ENCODE measurements at places on chromosomes 13 and 19.
A peak's percentile ranks its signal among the peaks of the same experiment; 100 is the strongest.

DNA sequence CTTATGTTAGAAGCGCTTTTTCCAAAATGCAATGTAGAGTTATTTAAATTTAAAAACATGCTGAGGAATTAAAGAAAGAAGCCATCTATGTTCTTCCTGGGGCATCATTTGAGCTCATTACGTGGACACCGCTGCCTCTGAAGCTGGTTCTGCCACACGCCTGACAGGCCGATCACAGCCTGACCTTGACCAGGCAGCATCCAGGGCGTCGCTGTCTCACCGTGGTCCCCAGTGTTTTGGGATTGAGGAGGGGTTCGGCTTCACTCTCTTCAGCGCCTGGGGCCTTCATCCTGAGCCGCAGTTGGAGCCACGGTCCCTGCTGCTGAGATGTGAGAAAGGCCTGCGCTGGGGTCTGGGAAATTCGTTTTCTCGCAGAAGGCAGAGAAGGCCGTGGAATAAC lies 64.0 kb downstream of the ATP11A start:
- DNase-seq, result no peak

DNA sequence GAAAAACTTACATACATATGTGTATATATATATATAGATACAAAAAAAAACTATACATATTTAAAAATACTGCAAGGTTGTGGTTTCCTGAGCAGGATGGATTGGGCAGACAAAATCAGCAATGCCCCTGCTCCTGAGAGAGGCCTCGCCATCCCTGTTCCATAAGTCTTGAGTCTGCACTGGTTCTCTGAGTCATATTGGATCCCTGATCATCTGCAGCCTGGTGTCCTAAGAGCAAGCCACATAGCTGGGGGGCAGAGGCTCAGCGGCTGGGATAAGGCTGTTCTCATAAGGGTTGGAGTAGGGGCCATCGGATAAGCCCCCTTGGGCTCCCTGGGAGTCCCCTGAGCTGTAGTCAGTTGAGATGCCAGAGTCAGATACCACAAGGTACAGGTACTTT lies 3.3 kb downstream of the SWSAP1 start:
- DNase-seq, result no peak

DNA sequence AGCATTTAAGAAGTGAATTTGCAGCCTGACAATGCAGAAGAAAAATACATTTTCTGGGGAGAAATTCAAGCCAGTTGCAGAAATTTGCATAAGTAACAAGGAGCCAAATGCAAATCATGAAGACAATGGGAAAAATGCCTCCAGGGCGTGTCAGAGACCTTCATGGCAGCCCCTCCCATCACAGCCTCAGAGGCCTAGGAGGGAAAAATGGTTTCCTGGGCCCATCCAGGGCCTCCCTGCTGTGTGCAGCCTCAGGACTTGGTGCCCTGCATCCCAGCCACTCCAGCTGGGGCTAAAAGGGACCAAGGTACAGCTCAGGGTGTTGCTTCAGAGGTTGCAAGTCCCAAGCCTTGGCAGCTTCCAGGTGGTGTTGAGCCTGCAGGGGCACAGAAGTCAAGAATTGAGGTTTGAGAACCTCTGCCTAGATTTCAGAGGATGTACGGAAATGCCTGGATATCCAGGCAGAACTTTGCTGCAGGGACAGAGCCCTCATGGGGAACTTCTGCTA lies 16.7 kb upstream of the ITM2B start:
- DNase-seq, result no peak

- no peak for DNase-seq
Observed at GRCh38 chr13:106696140-106696539, 128.2 kb upstream of the ARGLU1 start.

GRCh38 chr19:6887316-6887715 lies at the start of gene ADGRE1:
Gene ADGRE1 (plus strand): TSS chr19:6887579. CDS start chr19:6887609, 30 bp downstream.
- DNase-seq, result no peak

- no peak for DNase-seq
Observed at GRCh38 chr13:82654861-82655855, 1227.1 kb downstream of the SLITRK1 start.

DNA sequence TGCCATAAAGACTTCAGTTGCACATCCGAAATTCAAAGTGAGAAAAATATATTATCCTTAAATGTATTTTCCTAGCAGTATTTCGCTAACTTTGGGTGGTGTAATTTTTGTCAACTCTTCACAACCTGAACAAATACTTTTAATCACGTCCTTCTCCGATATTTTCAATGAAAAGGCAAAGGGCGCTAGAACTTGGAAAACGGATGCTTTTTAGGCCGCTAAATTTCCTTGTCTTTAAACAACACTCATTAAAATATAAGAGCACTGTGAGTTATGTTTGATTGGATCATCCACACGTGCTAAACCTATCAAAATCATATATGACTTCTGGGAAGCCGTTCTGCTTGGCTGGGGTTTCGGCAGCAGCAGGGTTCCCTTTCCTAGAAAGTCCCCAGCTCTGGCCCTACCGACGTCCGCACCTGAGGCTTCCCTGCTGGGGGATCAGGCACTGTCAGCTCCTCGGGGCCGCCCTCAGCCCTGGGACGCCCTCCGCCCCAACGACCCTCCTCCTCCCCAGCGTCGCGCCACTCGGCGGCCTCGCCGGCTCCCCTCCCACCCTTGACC lies 462 bp upstream of the MPHOSPH8 start:
- DNase-seq, result no peak

GRCh38 chr13:101343128-101343787 lies 73.0 kb downstream of the NALCN start:
- no peak for DNase-seq

DNA sequence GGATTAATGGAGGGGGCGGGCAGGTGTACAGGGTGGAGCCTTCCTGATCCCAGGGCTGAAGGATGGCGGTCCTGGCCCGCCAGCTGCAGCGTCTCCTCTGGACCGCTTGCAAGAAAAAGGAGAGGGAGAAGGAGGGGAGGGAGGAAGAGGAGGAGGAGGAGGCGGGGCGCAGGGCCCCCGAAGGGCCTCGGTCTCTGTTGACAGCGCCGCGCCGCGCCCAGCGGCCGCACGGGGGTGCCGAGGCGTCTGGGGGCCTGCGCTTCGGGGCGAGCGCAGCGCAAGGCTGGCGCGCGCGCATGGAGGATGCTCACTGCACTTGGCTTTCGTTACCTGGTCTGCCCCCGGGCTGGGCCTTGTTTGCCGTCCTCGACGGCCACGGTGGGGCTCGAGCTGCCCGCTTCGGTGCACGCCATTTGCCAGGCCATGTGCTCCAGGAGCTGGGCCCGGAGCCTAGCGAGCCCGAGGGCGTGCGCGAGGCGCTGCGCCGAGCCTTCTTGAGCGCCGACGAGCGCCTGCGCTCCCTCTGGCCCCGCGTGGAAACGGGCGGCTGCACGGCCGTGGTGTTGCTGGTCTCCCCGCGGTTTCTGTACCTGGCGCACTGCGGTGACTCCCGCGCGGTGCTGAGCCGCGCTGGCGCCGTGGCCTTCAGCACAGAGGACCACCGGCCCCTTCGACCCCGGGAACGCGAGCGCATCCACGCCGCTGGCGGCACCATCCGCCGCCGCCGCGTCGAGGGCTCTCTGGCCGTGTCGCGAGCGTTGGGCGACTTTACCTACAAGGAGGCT lies at the start of gene PPM1N:
Gene PPM1N, plus strand, starts transcription at position 33 of the 785 bp plus-strand sequence. Its CDS starts 30 bp downstream, at position 63.
- DNase-seq, result peak; percentile 84

DNA sequence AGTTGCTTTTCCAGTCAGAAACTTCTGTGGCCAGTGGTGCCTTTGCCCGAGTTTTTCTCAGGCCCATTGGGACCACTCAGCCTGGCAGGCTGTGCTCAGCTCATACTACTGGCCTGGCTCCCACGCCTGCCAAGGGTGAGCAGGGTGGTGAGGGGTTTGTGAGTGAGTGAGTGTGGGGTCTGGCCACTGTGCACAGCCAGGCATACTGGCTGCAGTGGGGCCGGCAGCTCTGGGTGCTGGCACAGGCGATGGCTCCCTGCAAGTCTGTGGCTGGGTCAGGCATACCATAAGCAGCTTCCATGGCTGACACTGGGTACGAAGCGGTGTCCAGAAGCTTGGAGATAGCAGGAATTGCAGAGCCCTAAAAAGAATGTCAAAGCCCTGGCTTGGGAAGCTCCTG lies 161.0 kb downstream of the SLITRK6 start:
- DNase-seq, result no peak

GRCh38 chr19:44694184-44694579 lies 4.8 kb upstream of the CEACAM16 start:
- no peak for DNase-seq

DNA sequence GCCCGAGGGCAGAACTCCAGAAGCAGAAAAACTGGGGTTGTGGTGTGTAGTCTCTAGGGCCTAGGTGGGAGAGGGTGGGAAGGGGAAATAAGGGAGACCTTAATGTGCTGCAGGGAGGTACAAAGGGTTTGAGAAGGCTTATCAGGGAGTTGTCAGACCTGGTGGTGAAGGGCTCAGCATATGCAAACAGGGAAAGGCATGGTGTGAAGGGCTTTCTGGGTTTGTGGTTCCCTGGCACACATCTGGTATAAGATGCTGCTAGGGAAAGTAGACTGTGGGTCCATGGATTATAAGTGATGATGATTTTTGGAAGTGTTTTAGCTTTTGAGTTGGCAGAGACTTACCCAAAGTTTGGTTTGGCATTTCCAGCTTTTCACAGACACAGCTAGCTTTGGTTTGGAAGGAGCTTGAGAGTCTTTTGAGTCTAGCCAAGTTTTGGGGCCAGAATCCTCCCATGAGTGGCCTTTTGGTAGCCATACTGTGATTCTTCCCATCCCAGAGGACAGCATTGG lies 2.2 kb downstream of the TRIM28 start:
- DNase-seq, result no peak

GRCh38 chr19:46221981-46222610 lies 7.4 kb upstream of the IGFL1 start:
- DNase-seq, result no peak

GRCh38 chr19:34282611-34283519 lies 28.5 kb downstream of the GARRE1 start:
- DNase-seq, result no peak

GRCh38 chr19:55379174-55379573 lies 2.5 kb downstream of the TMEM190 start:
- no peak for DNase-seq

DNA sequence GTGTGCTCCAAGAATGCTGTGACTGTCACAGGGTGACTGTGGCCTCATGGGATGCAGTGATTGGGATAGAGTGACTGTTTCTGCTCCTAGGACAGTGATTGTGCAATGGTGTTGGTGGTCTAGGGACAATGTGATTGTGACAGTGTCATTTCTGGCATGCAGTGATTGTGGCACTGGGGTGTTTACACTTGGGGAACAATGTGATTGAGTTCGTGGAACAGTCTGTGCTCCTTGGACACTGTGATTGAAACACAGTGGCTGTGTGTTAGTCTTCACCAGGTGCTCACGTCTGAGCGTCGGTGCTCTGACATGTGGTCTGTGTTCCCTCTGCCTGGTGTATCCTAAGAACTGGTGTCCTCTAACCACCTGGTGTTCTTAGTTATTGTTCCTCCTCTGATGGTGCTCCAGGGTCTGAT lies 1.7 kb downstream of the PDE4A start:
- DNase-seq, result no peak

GRCh38 chr13:73924607-73925006 lies 209.6 kb downstream of the KLF12 start:
- no peak for DNase-seq

DNA sequence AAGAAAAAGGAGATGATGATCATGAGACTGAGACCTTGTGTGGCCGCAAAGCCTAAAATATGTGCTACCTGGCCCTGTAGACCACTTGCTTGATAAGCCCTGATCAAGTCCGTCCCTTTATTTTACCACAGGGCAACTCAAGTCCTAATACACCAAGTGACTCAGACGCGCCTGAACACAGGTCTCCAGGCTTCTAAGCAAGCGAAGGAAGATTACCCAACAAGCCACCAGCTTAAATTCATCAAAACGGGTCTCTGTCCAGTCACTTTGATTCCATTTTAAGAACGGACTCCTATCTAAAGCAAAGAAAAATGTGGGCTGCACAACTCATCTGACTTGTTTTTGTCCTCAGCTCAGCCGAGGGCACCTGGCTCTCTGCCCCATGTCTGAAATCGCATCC lies 26.8 kb downstream of the SLC7A1 start:
- no peak for DNase-seq
